ENCODE measurements at places on chromosomes 12 and 14.
A peak's percentile ranks its signal among the peaks of the same experiment; 100 is the strongest.

- DNase-seq, result peak; percentile 86
Measured at GRCh38 chr12:18811273-18811672, 73.4 kb downstream of the CAPZA3 start.

- peak; percentile 11 for DNase-seq
Measured at GRCh38 chr12:13278249-13278787, 81.8 kb downstream of the EMP1 start.

DNA sequence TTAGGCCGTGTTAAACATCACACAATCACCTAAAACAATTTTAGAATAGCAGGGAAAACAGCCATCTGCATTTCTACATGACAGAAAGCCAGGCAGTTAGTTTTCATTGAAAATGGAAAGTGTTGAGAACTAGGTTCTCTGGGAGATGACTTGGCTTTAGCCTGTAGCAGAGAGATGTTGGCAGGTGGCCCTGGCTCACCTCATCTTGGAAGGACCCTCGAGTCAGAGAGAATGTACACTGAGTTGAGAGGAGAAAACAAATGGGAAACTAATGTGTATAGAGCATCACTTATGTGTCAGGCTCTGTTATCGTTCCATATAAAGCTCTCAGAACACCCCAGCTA lies 51.9 kb downstream of the SUSD6 start:
- DNase-seq, result no peak

DNA sequence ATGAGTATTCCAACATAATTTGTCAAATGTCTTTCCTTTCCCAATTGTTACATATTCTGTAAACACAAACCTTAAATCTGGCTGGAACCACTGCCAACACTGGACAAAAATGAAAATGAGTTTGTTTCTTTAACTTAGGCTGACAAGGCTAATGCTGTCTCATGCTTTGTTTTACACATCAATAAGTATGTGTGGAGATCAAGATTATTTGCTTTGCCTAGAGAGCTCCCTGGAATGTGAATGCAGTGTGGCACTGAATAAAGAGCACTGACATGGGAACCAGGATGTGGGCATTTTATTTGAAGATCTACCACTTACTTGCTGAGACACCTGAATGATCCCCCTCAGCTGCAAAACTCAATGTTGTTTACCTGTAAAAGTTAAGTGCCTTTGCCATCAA lies 61.7 kb downstream of the RALGAPA1 start:
- DNase-seq, result no peak

DNA sequence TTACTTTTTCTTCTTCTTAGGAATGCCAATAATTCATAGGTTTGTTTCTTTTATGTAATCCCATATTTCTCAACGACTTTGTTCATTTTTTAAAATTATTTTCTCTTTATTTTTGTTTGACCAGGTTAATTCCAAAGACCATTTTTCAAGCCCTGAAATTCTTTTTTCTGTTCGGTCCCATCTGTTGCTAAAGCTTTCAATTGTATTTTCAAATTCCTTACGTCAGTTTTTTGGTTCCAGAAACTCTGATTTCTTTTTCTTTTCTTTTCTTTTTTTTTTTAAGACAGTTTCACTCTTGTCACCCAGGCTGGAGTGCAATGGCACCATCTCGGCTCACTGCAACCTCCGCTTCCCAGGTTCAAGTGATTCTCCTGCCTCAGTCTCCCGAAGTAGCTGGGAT lies 27.6 kb downstream of the RAB3IP start:
- DNase-seq, result no peak

DNA sequence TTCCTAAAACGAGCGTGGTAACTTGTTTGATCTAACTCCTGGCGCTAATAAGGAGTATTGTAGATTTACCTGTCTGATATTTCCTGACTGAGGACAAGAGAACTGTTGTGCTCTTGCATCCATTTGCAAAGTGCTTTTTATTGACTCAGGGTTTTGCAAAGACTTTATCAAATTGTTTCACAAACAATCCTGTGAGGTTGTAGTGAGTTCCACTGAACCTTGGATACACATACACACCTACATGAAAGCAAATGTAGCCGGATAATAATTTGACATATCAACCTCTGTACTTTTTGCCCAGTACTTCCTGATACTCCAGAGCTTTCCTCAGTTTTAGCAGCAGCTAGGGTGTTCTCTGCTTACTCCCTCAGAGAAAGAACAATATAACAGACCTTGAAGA lies 6.7 kb upstream of the PTGER2 start:
- DNase-seq, result no peak

GRCh38 chr14:56803816-56804535 lies 6.3 kb downstream of the OTX2 start:
- no peak for DNase-seq

DNA sequence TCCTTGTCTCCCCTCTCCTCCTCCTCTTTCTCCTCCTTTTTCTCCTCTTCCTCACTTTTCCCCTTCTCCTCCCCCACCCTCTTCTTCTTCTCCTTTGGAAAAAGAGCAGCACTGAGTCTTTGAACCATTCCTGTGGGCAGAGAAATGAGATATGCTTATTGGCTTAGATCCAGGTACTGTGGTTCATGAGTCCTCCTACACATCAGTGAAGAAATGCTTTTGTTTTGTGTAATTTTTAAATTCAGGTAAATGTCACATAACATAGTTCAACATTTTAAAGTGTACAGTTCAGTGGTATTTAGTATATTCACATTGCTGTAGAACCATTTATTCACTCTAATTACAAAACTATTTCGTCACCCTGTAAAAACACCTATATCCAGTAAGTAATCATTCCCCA lies 402.1 kb downstream of the AACS start:
- DNase-seq, result no peak

DNA sequence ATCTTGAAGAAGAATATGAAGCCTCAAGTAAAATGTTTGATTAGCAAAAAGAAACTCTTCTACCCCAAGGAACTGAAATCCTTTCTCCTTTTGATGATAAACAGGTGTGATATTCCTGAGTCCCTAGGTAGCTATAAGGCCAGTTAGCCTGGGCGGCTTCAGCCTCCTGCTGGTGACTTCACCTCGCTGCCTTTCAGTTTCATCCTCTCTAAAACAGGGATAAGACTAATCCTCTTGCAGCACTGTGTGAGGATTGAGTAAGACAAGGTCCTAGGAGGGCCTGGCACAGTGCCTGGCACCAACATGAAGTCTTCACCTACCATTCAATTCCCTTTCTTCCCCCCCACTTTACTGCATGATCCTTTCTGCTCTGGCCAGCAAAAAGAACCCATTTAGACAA lies 42.1 kb downstream of the CIT start:
- DNase-seq, result peak; percentile 60

DNA sequence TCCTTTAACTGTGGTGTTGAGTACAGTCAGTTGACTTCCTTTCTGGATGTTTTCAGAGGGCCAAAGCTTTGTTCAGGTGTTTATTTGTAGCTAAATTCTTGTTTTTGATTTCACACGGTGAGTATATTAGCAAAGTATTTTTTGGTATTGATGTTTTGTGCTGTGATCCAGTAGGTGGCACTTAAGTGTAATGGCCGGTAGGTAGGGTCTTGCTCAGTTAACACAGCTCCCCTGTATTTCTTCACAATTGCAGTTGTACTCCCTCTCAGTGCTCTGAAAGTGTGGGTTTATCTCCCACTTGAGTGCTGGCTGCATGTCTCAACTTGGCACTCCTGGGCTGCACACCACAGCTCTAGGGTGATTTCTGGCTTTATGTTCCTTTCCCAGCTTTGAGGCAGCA lies 339.5 kb downstream of the AEBP2 start:
- peak; percentile 14 for DNase-seq

- no peak for DNase-seq
Measured at GRCh38 chr12:75837700-75838099, 193.9 kb downstream of the PHLDA1 start.

DNA sequence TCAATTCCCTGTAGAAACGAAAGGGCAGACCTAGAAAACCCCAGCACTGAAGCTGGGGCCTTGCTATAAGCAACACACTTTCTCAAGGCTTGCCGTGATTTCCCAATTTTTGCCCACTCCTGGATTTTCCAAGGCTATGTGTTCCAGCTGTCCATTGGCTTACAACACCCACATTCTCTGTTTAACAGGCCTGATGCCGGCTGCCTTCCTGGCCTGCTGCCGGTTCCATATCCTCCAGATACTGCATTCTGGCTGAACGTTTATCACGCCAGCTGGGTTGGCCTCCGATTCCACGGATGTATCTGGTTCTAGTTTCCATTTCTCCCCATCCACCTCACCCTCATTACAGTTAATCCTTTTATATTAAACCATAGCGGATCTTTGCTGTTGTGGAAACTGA lies 2.0 kb upstream of the PCNX1 start:
- DNase-seq, result no peak

DNA sequence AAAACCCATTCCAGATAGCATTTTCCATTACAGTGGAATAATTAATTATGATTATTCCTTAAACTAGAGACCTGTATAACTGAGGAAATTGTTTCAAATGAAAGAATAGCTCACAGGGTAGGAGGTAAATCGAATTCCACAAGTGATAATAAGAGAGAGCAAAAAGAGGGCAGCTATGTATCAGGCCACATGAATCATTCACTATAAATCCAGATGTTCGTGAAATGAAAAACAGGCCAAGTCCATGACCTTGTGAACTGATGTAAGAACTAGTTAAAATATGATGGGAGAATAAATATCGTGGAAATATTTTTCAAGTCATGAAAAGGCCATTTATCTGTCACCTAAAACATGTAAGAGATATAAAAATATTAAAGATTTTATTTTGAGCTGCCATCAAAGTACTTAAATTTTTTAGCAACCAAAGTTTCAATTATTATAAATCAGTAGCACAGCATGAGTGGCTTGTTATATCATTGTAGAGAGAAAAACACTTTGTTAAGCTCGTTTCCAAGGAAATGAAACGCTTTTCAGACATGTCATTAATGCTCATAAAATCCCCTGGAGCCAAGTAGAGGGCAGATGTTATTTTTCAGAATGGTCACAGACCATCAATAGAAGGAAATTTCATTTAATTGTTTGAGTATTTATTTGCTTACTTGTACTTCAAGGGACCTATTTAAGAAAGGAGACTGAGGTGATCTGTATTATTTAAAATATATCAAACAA lies 120.6 kb upstream of the CDKN3 start:
- no peak for DNase-seq

All from MV-4-11 (cell line).